ENCODE measurements at places on chromosomes 2 and 18.

GRCh38 chr2:86251840-86252266 is 52.6 kb downstream of the MRPL35 start:
- no peak for DNase-seq

- no peak for DNase-seq
These were observed 110.6 kb upstream of the IL1R2 start for GRCh38 chr2:101881131-101881530.

- no peak for DNase-seq
These were observed 372.8 kb upstream of the ST6GAL2 start for GRCh38 chr2:107258531-107259407.

GRCh38 chr2:164746713-164747112 is 94.9 kb downstream of the COBLL1 start:
- no peak for DNase-seq

GRCh38 chr2:40700231-40700954 is 248.5 kb upstream of the SLC8A1 start:
- DNase-seq = no peak

- DNase-seq = no peak
These were observed 204.8 kb upstream of the SH3BP4 start for GRCh38 chr2:234747032-234747431.

- no peak for DNase-seq
These were observed 20.3 kb downstream of the MRPL19 start for GRCh38 chr2:75666911-75667310.

DNA sequence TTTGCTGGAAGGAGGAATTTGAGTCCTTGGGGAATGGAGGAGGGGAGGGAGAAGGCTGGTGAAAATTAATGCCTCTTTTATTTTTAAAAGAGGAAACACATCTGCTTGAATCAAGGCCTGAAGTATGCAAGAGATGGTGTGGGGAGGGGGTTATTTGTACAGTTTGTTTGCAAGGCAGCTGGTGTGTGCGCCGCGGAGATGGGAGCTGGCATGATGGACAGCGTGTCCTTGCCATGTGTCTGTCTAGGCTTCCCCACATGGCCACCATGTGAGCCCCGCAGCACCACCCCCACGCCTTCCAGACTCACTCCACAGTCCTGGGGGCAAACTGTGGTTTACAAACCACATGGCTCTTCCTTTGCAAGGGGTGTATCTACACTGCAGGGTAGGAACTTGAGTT is 154.8 kb upstream of the APCDD1 start:
- no peak for DNase-seq

DNA sequence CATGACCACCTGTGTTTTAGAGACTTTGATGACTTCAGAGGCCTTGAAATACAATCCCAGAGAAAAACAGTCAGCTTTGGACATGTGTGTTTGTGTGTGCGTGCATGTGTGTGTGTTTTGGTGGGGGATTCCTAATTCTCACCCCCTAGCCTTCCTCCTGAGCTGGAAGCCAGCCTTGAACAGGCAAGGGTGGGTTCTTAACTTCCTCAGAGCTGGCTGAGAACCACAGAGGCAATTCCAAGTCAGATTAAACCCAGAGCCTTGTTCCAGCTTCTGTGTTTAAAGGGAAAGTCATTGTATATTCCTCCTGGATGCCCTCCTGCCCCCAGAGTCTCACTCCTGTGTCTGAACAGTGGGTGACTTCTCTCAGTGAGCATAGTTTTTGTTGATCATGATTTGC is 45.2 kb upstream of the MGAT4A start:
- no peak for DNase-seq

DNA sequence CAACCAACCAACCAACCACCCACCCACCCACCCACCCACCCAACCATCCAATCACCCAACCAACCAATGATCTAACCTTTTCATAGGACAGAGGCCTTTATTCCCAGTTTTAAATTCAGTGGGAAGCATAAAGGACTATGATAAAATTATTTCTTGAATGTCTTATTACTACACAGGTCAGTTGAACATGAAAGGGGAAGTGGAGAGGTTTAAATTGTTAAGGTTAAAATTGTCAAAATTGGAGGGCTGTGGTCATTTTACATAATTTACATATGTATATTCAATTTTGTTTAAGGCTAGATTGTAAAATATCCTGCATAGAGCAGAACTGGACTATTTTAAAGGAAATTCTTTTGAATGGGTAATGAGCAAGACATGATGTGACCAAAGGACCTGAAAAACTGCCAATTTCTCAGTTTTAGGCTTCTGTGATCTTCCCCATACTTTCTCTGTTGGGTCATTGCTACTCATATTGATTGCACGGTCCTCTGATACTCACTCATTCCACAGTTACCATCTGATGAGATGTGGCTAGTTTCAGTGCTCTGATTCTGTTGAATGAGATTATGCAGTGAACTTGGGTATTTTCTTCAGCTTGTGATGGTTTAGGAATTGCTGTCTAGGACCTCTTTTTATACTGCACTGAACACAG is 127.4 kb downstream of the PLCL1 start:
- DNase-seq = no peak

DNA sequence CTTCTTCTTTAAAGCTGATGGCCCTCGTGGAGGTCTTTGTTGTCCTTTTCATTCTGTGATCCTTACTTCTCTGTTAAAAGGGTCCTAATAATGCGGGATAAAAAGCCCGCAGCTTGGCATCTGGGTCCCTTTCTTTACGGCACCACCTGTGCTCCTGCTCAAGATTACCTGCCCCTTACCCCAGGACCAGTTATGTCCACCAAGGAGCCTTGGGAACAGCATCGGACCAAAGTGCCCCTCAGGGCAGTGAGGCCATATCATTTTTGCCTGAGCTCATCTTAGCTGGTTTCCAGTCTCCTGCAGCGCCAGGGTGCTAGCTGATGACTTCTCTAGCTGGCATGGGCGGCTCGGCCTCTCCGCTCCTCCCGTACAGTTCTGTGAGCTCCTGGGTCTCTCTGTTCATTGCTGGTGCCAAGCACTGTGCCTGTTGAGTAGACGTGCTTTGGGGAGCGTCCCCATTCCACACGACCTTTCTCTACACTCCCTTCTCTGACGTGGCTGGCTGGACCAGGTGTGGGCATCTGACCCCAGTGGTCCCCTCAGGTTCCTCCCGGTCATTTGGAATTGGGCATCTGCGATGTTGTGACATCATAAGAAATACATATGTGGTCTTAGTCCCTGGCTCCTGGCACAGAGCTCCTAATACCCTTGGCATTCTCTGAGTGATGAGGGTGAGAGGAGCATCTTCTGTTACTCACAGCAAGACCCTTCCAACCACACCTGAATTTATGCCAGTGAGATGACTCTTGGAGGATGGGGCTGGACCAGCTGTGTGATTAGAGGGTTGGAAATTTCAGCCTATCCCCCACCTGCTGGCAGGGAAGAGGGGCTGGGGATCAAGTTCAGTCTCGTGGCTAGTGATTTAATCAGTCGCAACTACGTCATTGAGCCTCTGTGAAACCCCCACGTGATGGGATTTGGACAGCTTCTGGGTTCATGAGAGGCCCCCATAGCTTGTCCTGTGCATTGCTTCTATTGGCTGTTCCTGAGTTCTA is 134.2 kb upstream of the HS6ST1 start:
- DNase-seq = no peak

GRCh38 chr2:110107092-110108079 is 8.2 kb downstream of the MALL start:
- DNase-seq = no peak

GRCh38 chr2:37456479-37456878 is 112.0 kb downstream of the QPCT start:
- DNase-seq = peak; percentile 12

DNA sequence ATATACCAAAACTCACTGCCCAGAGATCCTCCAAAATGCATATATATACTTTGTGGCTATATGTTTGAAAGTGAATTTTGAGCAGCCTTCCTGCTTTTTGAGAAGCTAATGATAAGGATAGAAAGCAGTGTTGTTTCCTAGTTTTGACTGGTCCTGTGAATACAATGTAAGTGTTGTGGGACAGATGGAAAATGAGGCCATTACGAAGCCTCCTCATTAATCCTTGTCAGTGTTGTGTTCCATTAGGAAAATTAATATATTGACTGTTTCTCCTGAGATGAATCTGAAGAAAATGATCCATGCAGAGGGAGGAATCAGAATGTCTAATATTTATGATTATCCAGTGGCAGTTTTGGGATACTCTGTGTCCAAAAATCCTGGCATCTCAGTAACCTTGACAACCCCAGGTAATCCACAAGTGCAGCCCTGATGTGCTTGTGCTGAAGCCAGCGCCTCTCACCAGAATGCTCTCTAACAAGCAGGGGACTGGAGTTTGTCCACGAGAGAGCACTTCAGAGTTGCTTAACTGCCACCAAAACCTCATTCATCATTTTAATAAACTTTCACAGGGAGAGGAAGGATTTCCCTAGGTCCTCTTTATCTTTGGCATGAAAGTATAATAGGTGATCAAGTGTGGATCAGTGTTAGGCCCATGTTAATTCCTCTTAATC is 418.6 kb downstream of the CMPK2 start:
- DNase-seq = no peak

DNA sequence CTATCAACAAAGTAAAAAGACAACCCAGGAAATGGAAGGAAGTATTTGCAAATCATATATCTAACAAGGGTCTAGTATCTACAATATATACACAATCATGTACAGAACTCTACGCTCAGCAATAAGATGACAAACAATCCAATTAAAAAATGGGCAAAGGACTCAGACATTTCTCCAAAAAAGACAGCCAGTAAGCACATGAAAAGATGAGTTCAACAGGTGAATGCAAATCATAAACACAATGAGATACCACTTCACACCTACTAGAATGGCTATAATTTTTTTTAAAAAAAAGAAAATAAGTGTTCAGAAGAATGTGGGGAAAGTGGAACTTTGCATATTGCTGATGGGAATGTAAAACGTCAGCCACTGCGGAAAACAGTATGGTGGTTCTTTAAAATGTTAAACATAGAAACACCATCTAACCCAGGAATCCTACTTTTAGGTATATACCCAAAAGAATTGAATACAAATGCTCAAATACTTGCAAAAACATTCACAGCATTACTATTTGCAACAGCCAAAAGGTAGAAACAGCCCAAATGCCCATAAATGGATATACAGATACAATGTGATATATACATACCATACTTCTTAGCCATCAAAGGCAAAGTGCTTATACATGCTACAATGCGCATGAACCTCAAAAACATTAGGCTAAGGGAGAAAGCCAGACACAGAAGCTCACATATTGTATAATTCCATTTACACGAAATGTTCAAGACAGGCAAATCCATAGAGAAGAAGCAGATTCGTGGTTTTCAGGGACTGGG is 121.2 kb downstream of the CABYR start:
- no peak for DNase-seq

GRCh38 chr18:4276953-4277585 is 178.0 kb downstream of the DLGAP1 start:
- no peak for DNase-seq

DNA sequence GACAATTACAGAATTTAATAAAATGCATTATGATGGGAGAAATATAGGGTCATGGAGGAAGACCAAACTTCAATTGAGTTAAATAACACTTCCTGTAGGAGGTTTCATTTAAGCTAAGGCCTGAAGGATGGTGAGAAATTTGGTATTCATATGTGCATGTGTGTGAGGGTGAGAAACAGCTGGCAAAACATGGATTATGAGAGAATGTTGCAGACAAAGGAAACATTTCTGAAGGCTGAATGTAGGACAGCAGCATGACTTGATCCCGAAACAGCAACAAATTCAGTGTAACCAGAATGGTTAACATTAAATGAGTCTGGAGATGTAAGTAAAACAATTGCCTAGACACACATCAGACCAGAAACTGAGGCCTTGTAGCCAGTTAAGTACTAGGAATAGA is 630.8 kb downstream of the NR4A2 start:
- no peak for DNase-seq

DNA sequence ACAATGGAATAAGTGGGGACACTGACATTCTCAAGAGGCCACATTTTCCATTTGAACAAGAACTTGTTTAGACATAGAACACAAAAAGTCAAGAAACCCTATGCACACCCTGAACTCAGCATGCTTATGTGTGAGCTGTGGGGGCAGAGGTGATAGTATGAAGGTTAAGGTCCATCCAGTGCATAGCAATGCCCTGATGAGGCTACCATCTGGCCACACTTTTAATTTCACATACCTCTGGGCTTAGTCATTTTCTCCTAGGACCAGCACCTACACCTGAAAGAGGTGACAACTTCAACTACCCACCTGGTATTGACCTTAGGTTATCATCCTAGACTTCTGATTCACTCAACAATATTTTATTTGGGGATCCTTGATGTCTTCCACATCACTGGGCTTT is 139.8 kb downstream of the PIK3C3 start:
- DNase-seq = no peak

GRCh38 chr2:128301501-128301966 is 17.1 kb downstream of the HS6ST1 start:
- no peak for DNase-seq

- no peak for DNase-seq
These were observed 215.7 kb downstream of the DYSF start for GRCh38 chr2:71669058-71669456.

DNA sequence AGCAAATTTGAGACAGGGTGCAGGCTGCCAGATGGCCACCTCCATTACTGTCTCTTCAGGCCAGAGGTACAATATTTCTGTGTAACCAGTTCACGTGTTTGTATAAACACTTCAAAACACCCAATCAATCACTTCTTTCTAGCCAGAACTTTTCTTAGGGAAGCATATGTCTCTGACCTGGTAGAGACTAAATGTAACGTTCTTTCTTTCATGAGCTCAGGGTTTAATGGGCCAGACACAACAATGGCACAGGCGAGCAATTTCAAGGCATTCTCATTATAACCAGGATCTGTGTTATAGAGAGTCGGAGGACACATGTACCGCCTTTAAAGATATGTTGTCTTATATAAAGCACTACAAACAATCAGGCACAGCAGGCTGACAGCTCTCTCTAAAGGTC is 1846.4 kb upstream of the PIK3C3 start:
- no peak for DNase-seq

- DNase-seq = no peak
These were observed 683.6 kb downstream of the CNTNAP5 start for GRCh38 chr2:124708661-124709060.

DNA sequence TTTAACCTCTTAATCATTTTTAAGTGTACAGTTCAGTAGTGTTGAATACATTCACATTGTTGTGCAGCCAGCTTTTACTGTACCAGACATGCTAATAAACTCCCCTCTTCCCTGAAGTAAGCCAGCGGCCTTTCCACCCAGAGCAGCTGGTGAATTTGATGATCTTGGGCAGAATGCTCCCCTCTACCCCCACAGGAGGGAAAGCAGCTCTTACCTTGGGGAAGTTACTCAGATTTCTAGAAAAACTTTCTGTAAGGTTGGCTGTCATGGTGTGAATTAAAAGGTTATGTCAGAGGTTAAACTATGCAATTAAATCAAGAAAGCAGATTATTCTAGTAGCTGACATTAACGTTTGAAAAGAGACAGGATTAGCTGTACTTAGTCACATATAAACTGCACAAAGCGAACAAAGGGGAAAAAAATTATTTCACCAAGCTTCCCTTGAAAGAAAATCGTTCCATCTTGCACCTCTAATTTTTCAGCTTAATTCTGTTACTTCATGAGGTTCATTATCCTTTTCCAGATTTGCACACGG is 398.5 kb upstream of the NRP2 start:
- DNase-seq = no peak

All from activated CD4-positive, alpha-beta T cell treated with anti-CD3 and anti-CD28 coated beads, Interleukin-2, amount 50 U/mL, for 1 hour (primary cell).